ENCODE measurements at places on chromosomes 3 and 15.

GRCh38 chr15:68589783-68590710, 11.3 kb downstream of the CORO2B start:
- DNase-seq: no peak

GRCh38 chr3:138078901-138079344, 36.5 kb downstream of the DZIP1L start:
- DNase-seq: no peak

- DNase-seq: no peak
These were observed 26.5 kb downstream of the AKAP13 start for GRCh38 chr15:85406916-85407315.

DNA sequence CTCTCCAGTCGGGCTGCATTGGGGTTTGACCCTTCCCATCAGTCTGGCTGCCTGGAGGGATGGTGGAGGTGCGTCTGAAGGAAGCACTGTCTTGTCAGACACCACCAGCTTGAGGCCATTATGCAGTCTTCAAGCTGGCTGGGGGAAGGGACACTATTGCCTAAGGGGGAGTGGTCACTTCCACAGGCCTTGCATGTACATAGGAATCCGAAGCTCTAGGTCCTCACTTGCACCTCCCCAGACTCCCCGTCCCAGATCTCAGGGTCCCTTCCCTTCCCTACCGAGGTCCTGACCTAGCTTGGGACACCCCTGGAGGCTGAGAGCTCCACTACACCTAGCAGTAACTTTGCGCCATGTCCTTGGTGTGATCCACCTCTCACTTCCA, 48.6 kb upstream of the KLF13 start:
- DNase-seq: peak; percentile 37

- no peak for DNase-seq
These were observed 20.9 kb downstream of the OCA2 start for GRCh38 chr15:28078191-28078719.

DNA sequence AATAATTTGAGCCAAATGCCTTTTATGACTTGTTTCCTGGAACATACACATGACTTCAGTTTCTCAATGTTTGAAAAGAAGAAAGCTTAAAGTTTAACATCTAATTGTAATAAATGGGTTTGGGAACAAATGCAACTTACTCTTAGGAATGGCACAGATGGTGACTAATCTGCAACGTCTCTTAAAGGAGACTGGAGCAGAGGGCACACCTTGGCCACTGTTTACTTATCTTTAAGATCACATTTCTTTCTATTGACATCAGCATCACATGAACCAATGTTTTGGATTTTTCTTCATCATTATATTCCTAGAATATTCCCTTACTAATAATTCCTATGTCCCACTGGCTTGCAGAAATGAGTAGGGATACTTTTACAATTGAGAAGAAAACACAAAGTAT, 229.5 kb downstream of the CHL1 start:
- no peak for DNase-seq

GRCh38 chr3:59809710-59810444, 760.1 kb upstream of the CFAP20DC start:
- DNase-seq: no peak

DNA sequence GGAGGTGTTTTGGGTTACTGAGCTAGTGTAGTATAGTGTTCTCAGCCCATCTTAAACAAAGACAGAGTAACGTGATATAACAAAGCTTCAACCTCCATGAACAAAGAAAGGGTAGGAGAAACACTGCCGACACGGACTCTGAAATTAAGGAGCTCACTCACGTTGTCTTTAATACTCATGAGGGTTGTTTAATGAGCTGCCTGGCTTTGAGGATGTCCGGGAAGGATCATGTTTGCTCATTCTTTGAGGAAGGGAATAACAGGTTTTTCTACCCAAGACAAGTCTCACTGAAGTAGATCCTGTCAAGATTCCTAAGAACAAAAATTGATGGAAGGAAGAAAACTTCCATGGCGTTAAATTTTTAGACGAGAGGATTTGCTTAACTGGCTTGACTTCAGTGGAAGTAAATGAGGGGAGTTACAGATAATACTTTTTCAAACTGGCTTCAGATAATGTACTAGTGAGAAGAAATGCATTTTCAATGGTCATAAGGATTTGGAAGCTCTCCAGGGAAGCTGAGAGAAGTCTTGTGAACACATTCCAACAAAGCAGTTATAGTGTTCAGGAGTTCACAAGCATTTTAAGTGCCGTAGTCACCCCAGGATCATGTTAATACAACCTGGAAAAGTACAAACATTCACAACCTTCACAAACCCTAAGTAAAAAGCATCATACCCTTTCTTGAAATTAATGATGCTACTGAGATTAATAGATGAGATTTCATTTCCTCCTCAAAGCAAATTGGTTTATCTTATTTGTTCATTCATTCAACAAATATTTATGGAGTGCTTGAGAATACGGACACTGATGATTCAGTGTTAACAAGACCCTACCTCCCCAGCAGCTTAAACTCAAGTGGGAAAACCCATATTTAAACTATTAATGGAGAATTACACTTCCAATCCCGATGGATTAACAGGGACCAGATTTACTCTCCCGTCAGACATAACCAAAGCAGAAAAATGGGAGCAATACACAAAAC, 101.5 kb downstream of the SHQ1 start:
- DNase-seq: no peak

- no peak for DNase-seq
These were observed 111.0 kb upstream of the RAP2B start for GRCh38 chr3:153050978-153051377.

GRCh38 chr3:144109944-144110343, 138.3 kb downstream of the DIPK2A start:
- DNase-seq: no peak

GRCh38 chr15:37076543-37076942, 23.8 kb downstream of the MEIS2 start:
- DNase-seq: no peak

- DNase-seq: no peak
These were observed 135.9 kb upstream of the TGFBR2 start for GRCh38 chr3:30470496-30470895.

GRCh38 chr3:47888986-47889757, 86.2 kb downstream of the DHX30 start:
- DNase-seq: no peak

DNA sequence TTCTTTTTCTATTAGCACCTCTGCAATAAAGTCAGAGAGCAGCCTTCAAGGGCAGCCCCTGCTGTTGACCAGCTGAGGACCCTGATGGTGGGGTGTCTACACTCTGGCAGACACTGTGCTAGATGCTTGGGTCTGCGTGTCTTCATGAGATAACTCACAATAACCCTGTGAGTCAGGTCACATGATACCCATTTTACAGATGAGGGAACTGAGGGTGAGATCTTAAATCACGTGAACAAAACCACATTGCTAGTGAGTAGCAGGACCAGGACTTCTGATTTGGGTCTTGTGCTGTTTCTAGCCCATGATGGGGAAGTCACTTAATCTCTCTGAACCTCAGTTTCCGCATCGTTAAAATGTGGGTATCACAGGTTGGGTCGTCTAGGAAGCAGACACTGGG, 118.5 kb upstream of the LIPC start:
- DNase-seq: no peak

DNA sequence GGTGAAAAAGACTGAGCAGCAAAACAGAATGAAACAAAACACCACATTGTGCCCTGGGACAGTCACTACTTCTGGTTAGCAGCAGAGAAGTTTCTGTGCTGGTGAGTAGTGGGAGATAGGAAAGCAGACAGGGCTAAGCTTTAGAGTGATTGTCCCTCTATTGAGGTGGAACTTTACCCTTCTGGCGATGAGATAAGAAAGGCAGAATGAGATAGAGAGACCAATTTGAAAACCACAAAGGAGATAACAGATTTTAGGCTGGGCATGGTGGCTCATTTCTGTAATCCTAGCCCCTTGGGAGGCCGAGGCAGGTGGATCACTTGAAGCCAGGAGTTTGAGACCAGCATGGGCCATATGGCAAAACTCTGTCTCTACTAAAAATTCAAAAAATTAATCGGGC, 208.5 kb downstream of the TBL1XR1 start:
- no peak for DNase-seq

- no peak for DNase-seq
These were observed 39.6 kb upstream of the TIMP4 start for GRCh38 chr3:12198301-12198700.

DNA sequence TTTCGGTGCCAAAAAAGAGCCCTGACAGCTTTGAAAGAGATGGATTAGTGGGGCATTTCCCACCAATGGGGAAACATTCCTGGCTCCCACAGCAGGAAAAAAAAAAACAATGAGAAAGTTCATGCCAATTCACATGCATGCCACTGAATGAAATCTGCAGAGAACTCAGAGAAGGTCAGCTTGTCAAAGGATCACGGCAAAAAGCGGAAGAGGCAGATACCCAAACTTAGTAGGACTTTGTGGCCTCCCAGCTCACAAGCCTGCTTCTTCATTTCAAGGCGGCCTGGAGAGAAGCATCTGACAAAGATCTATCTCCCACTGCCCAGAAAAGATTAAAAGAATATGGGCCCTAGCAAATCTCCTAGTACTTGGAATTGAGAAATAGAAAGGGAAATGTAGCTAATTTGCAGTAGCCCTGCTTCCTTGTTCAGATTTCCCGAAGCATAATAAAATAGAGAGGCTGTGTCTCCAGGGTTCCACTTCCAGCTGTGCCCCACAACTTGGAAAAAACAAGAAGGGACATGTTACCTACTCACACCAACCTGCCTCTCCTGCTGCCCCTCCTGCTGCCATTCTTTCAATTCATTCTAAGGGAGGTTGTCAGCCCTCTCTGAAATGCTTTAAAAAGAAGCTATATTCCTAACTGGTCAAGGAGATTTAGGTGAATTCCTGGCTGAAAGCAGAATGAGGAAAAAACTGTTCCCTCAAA, 170.4 kb downstream of the FHIT start:
- DNase-seq: no peak

GRCh38 chr3:195256639-195257453, 14.1 kb downstream of the XXYLT1 start:
- no peak for DNase-seq

DNA sequence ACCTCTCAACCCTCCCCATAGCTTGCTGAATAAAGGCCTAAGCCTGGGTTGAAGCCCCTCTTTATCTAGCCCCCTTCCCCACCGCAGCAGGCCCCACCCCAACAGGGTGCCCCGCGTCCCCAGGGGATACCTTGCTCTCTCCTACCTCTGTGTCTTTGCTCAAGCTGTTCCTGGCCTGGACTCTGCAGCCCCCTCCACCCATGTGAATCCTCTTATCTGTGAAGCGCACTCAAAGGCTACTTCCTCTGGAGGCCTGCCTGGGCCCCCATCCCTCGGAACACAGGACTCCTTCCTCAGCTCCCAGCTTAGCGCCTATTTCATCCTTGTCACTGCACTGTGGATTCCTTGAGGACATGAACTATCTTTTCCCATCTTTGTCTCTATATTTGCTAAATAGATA, 61.4 kb upstream of the HERC1 start:
- DNase-seq: no peak

GRCh38 chr3:189967254-189967865, 153.3 kb downstream of the P3H2 start:
- no peak for DNase-seq

DNA sequence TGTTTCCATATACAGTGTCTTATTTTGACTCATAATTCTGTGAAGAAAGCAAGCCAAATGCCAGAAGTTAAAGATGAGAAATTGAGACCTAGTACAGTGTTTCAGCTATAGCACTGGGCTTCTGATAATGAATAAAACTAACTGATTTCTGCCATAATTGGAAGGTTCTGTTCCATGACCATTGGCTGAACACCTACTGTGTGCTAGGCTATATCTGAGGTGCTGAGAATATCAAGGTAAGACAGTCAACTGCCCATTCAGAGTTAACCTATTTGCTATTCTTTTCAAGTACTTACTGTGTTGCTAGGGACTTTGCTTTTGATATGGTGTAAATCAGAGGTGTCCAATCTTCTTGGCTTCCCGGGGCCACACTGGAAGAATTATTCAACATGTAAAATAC, 73.4 kb downstream of the LHFPL4 start:
- no peak for DNase-seq

DNA sequence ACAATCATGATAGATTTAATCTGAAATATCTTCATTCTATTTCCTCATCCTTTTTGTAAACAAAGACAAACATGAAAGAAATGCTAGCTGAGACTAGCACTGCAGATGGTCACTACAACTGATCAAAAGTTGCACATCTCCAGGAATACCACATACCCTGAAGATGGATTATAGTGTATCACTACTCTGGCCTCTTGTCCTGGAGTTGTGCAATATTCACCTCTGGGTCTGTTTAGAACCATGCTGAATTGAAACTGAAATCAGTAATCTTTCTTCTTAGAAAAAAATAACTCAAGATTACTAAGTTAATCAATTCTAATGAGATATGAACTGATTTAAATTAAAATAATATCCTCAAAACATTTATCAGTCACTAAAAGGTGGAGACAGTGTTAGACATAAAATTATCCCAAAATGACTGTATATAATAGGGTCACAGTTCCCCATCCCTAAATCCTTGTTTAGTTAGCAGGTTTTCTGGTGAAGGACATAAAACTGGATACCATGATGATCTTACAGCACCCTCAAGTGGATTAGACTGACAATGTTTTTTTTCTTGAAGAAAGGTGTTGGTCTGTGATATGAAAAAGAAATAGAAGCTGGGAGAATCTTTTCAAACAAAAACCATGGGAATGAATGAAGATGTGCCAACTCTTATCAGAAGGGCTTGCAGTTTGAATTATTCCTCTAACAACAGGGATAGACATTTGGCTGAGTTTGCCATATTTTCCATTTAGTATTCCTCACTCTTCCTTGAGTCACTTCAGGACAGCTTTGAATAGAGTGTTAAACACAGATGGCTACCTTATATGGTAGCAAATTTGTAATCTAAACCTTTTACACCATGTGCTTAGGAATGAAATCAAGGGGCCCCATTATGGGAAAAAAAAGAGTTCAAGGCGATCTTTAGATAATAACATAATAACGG, 7.1 kb upstream of the TTC14 start:
- DNase-seq: no peak

- no peak for DNase-seq
These were observed 165.5 kb downstream of the ECT2 start for GRCh38 chr3:172915911-172916514.

DNA sequence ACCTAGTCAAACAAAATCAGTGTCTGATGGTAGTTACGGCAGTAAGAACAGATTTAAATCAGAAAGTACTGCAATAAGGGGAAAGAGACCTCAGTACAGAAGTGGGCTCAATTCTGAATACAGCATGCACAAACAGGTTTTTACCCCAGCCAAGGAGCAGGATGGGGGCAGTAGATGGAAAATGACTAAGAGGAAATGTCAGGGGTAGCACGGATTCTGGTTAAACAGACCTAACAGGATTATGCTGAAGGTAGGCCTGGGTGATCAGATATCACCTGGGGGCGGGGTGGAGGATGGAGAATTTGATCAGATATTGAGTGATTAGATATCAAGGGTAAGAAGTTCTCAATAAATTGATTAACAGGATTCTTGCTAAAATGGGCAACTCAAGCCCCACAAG, 19.0 kb downstream of the MESD start:
- no peak for DNase-seq

Measured in sigmoid colon (tissue), 7 donors.